Stromal cell of bone marrow (primary cell): ENCODE measurements at places on chromosomes 13 and 19.

DNA sequence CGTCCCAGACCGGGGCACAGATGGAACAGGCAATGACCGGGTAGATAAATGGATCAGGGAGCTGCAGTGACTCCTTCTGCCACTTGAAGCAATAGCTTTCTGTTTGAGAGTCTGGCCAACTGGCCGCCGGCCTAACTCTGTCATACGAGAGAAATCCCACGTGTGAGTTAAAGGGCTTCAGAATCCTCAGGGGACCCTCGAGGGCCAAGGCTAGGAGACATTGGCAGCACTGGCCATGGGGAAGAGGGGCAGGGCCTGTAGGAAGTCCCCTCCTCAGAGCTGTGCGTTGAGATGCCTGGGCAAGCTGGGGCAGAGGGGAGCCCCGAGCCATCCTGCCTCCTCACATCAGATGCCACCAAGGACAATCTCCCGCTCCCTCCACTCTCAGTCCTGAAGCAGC, 51.6 kb downstream of the KLF2 start:
- no peak for DNase-seq

- no peak for DNase-seq
These were observed 1968.9 kb downstream of the PCDH9 start for GRCh38 chr13:65260946-65261891.

DNA sequence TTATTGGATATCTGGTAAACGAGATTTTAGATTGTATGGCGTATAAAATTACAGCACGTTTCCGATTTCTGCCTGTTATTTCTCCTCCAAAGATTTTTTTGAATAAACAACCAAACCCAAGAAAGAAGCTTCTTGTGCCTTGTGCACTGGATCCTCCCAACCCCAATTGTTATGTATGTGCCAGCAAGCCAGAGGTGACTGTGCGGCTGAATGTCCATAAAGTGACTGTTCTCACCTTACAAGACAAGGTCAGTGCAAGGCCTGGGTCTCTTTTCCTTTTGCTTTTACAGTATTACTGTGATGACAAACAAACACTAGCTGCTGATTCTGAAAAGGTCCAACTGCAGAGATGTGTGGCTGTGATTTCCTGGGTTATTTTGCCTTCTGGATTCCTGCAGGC, 22.9 kb upstream of the WTIP start:
- no peak for DNase-seq

DNA sequence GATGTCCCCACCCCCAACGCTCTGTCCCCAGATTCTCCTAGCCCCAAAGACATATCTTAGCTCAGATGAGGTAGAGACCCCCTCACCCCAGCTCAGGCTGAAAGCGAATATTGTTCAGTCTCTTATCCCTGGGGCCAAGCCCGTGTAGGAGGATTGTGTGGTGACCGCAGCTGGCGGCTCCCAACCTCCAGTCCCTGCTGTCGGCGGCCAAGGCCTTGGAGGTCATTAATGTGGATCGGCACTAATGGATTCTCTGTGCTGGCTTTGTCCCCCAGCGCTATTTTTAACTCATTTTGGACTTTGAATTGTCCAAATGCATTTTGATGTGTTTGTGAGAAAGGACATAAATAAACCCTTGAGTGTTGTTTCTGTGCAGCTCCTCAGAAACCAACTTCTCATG, 124.2 kb downstream of the UQCRFS1 start:
- DNase-seq, result no peak

GRCh38 chr13:84574851-84575250, 692.6 kb upstream of the SLITRK1 start:
- peak; percentile 14 for DNase-seq

GRCh38 chr13:23999424-23999823, 102.1 kb upstream of the C1QTNF9B start:
- no peak for DNase-seq

DNA sequence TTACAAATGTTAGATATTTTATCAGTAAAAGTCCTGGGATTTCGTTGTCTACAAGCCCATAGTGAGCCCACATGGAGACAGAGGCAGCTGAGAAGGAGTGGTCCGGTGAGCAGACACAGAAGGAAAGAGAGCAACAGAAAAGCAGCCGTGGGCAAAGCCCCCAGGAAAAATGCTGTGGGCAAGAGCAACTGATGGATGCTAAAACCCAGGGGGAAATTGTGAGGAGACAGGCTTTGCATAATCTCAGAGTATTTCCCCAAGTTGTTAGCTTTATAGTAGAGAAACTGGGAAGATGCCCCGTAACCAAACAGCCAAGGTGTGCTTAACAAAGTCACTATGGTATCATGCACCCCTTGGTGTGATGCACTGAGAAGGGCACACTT, 35.1 kb downstream of the GJA3 start:
- DNase-seq, result no peak

- DNase-seq, result no peak
These were observed 1298.1 kb downstream of the PCDH9 start for GRCh38 chr13:65932013-65932412.

DNA sequence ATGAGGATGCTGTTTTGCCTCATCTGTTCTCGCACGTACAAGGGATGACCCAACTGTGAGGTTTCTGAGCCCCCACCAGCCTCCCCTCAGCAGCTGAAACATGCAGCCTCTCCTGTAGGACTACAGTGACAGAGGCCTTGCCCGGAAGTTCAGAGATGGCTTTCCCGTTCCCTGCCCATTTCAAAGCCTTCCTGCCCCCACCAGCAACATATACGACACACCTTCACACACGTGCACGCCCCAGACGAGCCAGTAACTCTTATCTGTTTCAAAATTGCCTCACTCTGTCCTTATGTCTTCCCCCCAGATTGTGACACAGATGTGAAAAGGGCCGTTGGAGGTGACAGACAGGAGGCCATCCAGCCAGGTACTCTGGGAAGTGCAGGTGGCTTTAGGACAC, 95.8 kb downstream of the RAB20 start:
- DNase-seq, result no peak

GRCh38 chr19:7961920-7962626, 18.6 kb upstream of the TIMM44 start:
- DNase-seq, result no peak

DNA sequence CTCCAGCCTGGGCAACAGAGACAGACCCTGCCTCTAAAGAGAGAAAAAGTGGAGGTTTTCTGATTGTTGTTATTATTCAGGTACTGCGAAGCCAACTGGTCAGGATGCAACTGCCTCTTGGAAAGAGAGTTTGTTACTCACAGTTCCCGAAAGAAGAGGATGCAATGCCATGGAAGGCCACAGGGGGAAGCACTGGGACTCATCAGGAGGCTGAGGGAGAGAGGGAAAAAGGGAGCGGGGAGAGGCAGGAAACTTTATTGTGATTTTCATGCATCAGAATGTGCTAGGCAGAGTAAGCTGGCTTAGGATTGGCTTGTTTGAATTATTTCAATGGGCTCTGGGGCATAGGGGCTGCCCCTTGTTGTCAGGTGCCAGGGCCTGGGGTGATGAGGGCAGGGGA, 27.6 kb downstream of the MYO9B start:
- DNase-seq, result no peak

DNA sequence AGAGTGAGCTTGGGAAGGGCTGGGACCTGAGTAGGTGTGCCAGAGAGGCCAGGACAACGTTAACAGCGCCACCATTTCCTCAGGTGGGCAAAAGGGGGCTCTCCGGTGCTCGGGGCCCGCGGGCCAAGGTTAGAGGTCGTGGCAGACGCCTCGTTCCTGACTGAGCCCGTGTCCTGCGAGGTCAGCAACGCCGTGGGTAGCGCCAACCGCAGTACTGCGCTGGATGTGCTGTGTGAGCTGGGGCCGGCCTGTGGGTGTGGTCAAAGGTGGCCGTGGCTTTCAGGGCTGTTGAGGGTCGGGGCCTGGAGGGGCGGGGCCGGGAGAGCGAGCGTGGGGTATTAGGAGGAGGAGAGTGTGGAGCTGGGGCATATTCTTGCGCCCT, 3.7 kb downstream of the KIRREL2 start:
- DNase-seq, result no peak

DNA sequence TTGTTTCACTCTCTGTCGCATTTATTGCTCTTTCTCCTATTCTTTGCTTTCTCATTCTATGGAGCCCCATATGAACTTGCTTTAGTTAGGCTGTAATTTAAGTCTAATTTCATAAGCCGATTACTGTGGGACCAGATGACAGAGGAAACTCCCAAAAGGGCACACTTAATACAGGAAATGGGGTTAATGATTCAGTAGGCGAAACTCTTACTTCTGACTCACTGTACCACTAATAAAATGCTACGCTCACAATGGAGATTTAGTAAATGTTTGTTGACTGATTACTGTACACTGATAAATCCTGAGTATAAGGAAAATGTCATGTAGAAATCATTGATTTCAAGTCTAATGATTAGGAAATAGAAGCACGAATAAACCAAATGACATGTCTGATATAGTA, 276.4 kb downstream of the KLF5 start:
- no peak for DNase-seq

GRCh38 chr13:111915104-111915551, 151.8 kb upstream of the SOX1 start:
- no peak for DNase-seq

DNA sequence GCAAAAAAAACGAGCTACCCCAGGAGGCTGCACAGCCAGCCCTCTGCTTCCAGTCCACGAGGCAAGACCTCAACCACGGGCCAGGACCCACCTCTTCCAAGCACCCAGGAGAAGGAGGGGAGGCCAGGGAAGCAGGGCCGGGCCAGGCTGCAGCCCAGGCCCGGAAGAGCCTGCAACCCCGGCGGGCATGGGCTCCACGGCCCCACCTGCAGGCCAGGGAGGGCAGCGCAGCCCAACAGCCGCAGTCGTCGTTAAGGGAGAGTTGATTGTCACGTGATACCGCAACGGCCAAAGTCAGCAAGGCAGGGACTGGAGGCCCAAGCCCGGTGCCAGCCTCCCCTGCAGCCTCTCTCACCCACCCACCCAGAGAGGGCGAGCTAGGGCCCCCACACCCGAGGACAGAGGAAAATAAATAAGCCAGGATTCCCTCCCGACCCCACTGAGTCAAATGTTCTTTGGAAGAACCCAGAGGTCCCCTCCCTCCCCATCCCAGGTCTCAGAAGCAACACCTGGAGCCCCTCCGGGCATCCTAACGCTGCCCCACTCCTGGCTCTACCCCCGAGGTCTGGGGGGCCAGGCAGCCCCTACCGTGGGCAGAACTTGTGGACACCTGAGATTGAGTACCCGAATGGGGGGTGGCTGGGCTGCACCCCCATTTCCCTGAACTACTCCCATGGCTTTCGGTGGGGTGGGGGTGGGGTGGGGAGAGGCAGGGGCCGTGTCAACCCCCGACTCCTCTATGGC, 5.2 kb upstream of the REXO1 start:
- DNase-seq, result no peak

GRCh38 chr19:4991538-4991937, 22.6 kb downstream of the KDM4B start:
- DNase-seq, result no peak

- no peak for DNase-seq
These were observed 3.4 kb downstream of the ZNF536 start for GRCh38 chr19:30375553-30376031.

- no peak for DNase-seq
These were observed 177.7 kb downstream of the TDRD3 start for GRCh38 chr13:60574735-60575134.
